ENCODE measurements at places on chromosomes 7 and 10.

DNA sequence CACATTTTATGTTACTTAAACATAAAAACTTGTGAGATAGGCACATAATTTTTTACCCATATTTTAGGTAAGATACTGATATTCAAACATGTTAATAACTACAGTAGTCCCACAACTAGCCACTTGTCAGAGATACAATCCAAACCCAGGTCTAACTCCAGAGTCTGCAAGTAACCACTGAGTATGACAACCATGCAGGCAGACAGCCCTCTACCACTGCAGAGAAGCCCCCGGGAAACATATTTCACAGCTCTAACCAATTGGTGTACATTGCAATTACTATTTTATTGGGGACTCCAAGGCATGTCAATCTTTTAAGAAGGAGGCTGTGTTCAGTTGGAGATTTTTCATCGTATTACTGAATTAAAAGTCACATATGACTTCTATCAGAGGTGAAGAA is 107.2 kb upstream of the FAM133B start:
- DNase-seq, result no peak

DNA sequence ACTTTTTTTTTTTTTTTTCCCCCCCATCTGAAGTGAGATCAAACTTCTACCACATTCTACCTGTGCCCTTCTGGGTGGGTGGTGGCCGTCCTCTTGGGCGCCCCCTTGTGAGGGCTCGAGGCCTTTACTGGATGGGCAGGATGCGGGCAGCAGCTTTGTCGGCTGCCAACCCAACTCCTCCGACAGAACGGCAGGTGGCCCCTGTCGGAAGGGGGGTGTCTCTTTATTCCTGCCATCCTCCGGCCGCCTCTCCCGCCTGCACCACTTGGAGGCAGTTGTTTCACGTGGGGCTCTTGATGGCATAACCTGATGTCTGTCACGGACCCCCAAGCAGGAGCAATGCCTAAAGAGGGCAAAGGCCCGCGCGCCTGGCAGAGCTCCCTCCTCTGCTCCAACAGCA is 31.0 kb downstream of the AMZ1 start:
- DNase-seq, result peak; percentile 47

DNA sequence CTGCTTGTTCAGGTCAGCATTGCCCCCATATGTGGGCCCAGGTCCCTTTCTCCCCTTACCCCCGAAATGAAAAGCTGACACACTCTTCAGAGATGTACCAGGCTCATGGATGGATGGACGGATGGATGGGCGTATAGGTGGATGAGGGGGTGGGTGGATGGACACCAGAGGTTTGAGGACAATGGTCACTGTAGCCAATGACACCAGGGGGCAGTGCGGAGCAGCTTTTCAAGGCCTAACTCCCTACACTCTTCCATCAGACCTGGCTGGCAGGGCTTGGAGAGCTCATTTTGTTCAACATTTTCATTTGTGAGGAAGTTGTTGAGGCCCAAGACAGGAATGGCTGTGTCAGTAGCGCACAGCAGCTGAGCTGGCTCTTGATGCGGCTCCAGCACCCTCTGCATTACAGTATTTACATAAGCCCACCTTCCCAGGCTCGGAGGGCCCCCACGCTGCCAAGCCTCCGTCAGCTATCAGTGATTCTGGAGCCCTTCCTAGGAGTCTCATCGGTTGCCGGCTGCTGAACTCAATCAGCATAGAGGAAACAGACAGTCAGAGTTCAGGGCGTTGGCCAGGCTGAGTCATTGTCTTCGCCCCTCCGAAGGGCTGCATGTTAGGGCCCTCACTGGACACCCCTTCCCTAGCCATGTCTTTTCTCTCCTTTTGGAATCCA is 11.6 kb upstream of the FFAR4 start:
- no peak for DNase-seq

GRCh38 chr7:88155756-88156155 is 64.1 kb downstream of the SRI start:
- DNase-seq, result no peak

- no peak for DNase-seq
Observed at GRCh38 chr7:34991938-34992840, 45.1 kb downstream of the DPY19L1 start.

GRCh38 chr7:712381-713138 is 13.9 kb upstream of the DNAAF5 start:
- no peak for DNase-seq

GRCh38 chr10:78803710-78804109 is 265.1 kb upstream of the ZMIZ1 start:
- DNase-seq, result no peak

- DNase-seq, result no peak
Observed at GRCh38 chr7:124754576-124755268, 10.9 kb downstream of the GPR37 start.

GRCh38 chr7:44259547-44260457 is 59.0 kb downstream of the YKT6 start:
- no peak for DNase-seq
